ENCODE measurements at places on chromosomes 5 and 9.

DNA sequence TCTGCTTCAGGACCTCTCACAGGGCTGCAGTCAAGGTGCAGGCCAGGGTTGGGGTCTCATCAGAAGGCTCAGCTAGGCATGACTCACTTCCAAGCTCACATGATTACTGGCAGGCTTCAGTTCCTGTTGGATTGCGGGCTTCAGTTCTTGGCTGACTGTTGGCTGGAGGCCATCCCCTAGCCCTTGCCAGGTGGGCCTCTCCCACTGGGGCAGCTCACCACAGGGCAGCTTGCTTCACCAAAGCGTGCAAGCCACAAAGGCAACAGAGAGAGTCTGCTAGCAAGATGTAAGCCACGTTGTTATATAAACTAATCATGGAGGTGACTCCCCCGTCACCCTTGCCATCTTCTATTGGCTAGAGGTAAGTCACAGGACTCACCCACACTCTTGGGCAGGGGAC, 14.4 kb downstream of the CPLX2 start:
- no peak for DNase-seq

GRCh38 chr9:70147196-70147595, 103.5 kb downstream of the MAMDC2 start:
- DNase-seq: no peak

- no peak for DNase-seq
Observed at GRCh38 chr9:4272126-4272525, 27.7 kb downstream of the GLIS3 start.

GRCh38 chr5:140196115-140196814, 21.3 kb downstream of the CYSTM1 start:
- no peak for DNase-seq

DNA sequence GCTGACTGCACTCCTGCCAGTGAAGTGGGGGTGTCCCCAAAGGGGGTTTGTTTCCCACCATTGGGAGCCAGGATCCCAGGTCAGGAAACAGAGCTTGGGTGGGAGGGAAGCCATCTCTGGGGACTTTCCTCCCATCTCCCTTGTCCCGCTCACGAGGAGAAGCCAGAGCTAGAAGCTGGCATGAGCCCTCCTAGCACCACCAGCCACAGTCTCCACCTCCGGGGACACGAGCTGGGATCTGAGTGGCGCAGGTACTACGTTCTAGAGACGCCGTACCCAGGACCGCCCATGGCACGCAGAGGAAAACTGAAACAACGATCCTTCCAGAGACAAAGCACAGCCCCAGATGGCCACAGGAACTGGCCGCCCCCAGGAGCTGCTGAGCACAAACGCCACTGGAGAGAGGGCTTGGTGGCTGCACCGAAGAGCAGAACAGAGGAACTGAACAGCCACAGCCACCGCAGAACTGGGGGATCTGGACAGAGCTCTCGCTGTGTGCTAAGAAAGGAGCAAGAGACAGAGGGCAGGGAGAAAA, 29.8 kb downstream of the ADAMTS2 start:
- no peak for DNase-seq

- no peak for DNase-seq
Observed at GRCh38 chr5:14829396-14829795, 42.2 kb downstream of the ANKH start.

DNA sequence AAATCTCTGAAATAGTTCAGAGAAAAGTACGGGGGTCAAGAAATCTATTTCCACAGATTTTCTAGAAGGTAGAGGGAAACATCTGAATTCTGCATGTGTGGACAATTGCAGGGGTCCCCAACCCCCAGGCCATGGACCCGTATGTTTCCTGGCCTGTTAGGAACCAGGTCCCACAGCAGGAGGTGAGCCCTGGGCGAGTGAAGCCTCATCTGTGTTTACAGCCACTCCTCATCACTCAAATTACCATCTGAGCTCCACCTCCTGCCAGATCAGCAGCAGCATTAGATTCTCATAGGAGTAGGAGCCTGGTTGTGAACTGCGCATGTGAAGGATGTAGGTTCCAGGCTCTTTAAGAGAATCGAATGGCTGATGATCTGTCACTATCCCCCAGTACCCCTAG, 200.5 kb upstream of the EDIL3 start:
- DNase-seq: no peak

- no peak for DNase-seq
Observed at GRCh38 chr9:15104826-15105420, 194.7 kb upstream of the FREM1 start.

DNA sequence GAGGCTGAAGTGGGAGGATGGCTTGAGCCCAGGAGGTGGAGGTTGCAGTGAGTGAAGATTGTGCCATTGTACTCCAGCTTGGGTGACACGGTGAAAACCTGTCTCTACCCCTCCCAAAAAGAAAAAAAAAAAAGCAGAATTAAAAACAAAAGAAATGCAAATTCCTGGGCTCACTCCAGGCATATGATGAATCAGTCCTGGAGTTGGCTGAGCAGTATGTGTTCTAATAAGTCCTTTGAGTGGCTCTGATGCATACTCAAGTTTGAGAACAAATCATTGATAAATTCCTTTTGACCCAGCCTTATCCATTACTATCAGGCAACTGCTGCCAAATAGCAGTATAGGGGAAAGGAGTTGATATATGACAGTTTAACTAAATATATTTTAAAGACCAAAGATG, 28.3 kb downstream of the UHRF2 start:
- no peak for DNase-seq

GRCh38 chr9:14326264-14326826, 12.4 kb upstream of the NFIB start:
- DNase-seq: no peak

Data from cortex of kidney (tissue), 1 donor.